ENCODE measurements at places on chromosomes 6 and 20.
A peak's percentile ranks its signal among the peaks of the same experiment; 100 is the strongest.

GRCh38 chr6:28239636-28240035 is 12.4 kb downstream of the ZKSCAN4 start:
- no peak for DNase-seq

- DNase-seq: no peak
These were observed 1.2 kb downstream of the TPD52L1 start for GRCh38 chr6:125154761-125155135.

- DNase-seq: no peak
These were observed 53.2 kb upstream of the PLEKHG1 start for GRCh38 chr6:150546457-150546856.

GRCh38 chr20:383889-384288 is 3.3 kb downstream of the TRIB3 start:
- no peak for DNase-seq

DNA sequence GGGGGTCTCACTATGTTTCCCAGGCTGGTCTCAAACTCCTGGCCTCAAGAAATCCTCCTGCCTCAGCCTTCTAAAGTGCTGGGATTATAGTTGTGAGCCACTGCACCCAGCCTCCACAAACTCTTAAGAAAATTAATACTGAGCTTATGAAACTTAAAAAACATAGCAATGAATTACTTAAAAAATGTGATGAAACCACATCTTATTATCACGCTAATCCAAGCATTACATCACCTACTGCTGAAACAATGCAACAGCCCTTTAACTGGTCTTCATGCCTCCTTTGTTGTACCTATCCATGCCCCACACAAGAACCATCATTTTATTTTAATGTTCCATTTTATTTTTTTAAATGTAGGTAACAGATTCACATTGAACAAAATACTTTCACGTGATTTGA is 24.9 kb downstream of the SESN1 start:
- no peak for DNase-seq

DNA sequence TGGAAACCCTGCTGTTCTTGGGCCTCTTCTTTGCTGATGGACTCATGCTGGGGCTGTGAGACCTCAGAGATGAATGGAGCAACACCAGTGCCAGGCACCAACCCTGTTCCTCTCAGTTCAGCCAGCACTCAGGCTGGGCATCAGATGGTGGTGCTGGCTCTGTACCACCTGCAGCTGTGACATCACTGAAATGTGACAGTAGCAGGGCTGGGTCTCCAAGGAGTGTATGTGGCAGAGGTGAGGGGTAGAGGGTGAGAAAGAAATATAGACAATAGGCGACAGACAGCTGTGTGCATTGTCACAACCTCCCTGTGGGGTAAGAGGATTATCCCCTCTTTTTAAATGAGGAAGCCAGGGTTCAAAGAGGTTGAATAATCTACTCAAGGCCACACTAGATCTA is at the start of gene TP53TG5:
Gene TP53TG5, minus strand, starts transcription at position 135 of the 400 bp plus-strand sequence. Its CDS starts 89 bp downstream, at position 46.
- no peak for DNase-seq

- DNase-seq: no peak
These were observed 280.2 kb downstream of the COL12A1 start for GRCh38 chr6:74925683-74926082.

DNA sequence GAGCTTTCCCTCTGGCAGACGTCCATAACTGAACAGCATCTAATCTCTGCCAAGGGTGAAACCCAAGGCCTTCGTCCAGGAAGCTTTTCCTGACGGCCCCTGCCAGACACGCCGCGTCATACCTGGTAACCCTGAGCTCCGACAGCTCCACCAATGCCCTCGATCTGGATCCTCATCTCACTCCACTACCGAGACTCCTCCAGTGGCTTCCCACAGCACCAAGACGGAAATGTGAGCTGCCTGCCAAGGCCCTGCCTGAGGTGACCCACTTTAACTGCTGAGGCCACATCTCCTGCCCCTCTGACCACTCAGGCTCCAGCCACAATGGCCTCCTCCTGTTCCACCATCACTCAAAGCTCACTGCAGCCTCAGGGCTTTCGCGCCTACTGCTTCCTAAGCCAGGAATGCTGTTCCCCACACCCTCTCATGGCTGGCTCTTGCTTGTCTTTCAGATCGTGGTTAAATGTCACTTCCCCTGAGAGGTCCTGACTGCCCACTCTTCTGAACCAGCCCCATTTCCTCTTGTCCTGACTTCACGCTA is 143.2 kb downstream of the PREX1 start:
- DNase-seq: no peak

- no peak for DNase-seq
These were observed 121.9 kb upstream of the ZFP64 start for GRCh38 chr20:52313341-52313963.

DNA sequence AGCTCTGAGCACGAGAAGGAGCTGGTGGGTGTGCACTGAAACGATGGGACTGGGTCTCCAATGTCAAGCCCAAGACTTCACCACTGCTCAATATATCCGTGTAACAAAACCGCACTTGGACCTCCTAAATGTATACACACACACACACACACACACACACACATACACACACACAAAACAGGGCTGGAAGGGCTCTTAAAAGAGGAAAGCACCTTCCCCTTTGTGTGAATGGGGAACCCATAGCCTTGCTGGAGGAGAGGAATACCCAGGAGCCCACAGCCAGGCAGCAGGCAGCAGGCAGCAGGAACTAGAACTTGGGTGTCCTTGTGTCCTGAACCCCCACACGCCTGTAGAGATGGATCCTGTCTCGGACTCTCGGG is 29.8 kb downstream of the TGM2 start:
- no peak for DNase-seq

- DNase-seq: no peak
These were observed 109.1 kb downstream of the LY86 start for GRCh38 chr6:6697620-6698019.

DNA sequence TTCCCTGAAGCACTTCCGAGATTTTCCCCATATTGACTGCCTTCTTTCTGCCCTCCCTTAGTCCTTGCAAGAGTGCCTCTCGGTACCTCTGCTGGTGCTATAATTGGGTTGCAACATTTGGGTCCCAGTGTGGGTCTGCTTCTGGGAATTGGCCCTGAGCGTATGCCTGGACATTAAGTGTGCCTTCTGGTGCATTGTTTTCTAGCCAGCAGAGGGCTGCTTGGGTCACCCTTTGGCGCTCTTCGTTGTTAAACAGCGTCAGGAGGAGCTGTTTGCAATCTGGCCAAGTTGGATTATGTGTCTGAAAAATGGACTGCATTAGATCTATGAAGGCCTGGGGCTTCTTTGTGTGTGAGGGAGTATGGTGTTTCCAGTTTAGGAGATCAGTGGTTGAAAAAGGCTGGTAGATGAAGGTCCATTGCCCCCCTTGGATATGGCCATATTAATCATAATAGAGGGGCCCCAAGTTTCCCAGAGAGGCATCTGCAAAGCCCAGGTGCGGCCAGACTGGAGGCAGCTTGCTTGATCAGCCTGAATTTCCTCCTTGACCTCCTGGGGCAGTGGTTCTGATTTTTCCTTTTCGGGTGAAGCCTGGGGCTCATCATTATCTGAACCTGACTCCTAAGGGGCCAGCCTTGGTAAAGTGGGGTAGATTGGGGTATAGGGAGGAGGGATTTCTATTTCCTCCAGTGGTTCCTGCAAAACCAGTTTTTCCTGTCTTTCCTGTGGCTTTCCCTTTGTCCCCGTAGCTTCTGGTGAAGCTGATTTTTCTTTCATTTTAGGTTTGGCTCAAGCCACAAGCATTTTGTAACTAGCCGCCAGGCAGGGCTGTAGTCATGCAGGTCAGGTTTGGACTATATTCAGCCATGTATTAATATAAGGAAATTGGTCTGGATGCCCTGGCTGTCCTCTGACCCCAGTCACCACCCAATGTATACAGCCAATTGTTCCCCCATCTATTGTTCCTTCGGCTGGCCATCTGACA is 85.4 kb upstream of the GPR6 start:
- DNase-seq: no peak

DNA sequence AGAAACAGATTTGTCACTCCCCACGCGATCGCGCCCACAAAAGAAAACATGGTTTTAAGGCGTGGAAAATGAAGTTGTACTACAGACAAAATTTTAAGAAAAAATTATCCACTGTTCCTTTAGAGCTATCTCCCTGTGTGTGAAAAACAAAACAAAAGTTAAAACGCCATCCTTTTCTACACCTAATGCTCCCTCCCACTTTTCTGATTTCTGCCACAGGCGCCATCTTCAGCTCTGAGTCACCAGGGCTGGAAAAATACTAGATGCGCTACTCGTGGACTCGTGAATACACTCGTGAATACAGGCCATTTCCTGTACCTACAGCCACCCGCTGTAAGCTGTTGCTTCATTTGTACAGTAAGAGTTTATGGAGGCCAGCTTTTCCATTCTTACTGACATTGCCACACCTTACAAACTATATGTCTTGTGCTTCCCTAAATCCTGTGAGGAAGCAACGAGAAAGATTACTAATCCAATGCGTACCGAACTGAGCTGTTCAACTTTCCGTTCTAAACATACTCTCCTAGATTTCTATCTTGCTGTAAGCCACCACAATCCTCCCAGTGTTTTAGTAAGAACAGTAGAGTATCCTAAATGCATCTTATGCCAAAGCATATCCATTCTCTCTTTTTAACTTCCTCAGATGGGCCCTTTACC is 773 bp upstream of the AHI1 start:
- DNase-seq: peak; percentile 36

DNA sequence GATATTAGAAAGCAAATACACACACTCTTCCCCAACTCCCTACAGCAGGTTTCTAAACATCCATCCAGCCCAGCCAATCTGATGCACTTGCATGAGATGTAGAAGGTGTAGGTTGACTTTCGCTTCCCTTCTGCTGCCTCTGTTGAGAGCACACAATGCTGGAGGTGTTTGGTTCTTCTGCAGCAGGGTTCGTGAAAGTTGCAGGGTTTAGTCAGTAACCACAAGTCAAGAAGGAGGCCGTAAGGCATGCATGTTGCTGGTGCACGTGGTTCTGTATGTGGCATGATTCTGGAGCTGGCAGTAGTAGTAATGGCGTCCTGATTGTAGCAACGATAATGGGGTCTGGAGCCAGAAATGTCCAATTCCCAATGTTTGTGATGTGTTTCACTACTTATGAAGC is 53.0 kb downstream of the DEK start:
- DNase-seq: no peak

DNA sequence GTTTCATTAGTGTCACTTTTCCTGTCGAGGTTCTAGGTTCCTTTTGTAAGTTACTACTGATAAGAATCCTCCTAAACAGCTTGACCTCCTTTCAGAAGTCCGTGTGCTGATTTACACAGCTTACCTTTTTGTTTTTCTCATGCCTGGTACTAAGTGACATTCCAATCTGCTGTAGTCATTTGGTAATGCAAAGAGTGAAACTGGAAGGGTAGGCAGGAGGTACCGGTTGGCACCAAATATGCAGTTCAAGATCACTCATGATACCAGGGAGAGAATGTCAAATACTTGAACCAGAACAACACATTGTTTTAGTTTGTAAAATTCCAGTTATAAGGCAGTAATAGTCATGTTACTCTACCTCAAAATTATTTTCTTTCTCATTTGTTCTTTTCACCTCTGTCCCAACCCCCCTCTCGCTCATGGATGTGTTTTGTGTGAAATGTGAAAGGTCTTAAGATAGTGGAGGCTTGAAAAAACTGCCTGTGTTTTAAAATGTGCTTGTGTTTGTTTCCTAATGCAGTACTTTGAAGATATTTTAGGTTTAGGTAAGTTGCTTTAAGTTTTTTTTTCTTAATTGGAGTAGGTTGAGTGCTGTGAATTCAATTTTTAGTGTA is 23.2 kb downstream of the AFDN start:
- DNase-seq: no peak

GRCh38 chr20:50194831-50195523 is 4.3 kb downstream of the CEBPB start:
- DNase-seq: no peak

DNA sequence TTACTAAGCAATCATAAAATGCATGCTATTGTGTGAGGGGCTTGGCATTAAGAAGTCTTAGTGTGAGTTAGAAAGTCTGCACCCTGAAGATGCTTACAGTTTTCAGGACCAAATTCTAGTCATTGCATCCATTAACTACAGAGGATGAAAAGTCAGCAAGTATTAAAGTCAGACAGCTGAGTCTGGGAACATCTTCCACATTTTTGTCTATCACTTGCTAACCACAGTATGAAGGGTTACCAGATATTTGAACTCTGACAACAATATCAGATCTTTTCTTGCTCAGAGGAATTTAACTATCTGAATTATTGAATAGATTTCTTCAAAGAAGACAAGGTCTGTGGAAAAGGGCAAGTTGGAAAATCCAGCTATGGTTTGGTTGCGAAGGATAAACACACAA is 264.4 kb downstream of the BTBD9 start:
- no peak for DNase-seq

DNA sequence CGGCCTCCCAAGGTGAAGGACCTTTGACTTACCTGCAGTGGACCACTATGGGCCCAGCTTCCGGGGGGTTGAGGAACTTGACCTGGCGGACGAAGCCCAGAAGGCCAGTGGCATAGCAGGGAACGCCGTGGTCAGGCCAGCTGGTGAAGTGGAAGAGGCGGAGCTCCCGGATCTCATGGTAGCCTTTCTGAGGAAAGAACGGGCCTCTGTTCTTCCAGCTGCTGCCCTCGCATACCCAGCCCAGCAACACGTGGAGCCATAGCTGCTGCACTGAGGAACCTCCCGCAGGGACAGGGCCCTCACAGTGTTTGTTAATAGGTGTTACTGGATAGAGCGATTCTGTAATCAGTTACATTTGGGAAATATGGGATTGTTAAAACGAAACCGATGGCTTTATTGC is 492.1 kb upstream of the CHD6 start:
- DNase-seq: no peak

DNA sequence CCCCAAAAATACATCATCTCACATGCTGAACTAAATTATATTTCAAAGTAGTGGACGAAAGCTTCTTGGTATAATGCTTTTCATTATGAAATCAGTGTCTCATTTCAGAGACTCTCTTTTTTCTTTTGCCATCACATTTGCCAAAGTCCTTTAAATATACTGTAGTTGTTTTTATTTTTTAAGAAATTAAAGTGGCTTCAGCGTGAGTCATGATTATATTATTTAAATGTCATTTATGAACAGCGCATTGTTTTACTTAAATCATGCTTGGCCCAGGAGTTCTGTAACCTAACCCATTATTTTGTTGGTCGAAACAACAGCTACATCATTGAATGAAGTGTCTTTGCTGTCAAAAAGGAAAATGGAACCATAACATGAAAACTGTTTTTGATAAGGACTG is 100.9 kb downstream of the CD109 start:
- no peak for DNase-seq

DNA sequence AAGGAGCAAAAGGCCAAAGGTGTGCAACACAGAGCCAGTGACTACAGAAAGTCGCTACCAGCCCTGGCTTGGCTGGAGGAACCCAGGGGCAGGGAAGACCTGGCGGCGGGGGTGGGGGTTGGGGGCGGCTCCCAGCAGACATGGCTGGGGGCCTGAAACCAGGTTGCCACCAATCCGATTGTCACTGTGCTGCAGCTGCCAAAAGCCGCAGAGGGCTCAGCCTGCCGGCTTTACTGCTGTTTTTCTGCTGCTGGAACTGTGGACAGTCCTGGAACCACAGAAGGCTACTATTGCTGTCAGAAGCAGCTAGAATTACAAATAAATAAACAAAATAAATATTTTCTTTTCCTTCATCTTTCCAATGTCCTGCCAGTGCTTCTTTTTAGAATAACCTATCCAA is 25.7 kb upstream of the OGFRL1 start:
- no peak for DNase-seq
